ENCODE measurements at places on chromosomes 5 and 9.
A peak's percentile ranks its signal among the peaks of the same experiment; 100 is the strongest.

- no peak overlapping the region for H3K4me3 ChIP-seq
- no peak for DNase-seq
- no peaks in the 10 kb centered on the region for H3K27me3 ChIP-seq
- peaks cover 3% of the 10 kb centered on the region for H3K4me1 ChIP-seq
Observed at GRCh38 chr5:177432839-177433657, 6.6 kb downstream of the GRK6 start.

DNA sequence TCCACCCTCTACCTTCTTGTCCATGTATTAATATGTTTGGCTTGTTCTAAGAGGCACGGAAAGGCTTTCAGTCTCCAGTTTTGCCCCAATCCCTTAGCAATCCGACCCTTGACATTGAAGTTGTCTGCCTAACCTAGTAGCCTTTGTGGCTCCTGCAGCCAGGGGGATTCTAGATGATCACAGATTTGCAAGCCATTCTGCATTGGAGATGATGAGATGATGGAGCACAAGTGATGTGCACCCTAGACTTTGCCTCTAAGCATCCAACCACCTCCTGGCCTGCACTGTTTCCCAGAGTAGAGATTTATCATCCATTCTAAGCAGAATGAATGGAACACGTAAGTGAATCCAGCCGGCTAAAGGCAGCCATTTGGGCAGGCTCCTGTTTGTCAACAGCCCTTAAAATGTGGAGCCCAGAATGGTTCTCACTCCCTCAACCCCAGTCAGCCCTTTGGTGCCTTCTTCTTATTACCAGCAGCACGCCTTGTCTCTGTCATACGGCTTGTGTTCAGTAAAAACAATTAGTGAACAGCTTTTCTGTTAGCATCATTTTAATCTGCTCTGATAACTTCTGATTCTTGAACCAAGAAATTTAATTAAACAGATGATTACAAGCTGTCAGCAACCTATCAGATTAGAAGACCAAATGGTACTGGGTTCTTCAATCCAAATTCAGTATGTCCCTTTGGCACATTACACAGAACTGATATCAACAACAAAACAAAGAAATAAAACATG lies 5.7 kb upstream of the TRAF1 start:
- no peaks in the 10 kb centered on the region for H3K27me3 ChIP-seq
- H3K36me3 ChIP-seq, result no peaks in the 10 kb centered on the region
- H3K4me1 ChIP-seq, result peaks cover 44% of the 10 kb centered on the region
- no peak for DNase-seq
- no peak overlapping the region for H3K4me3 ChIP-seq

DNA sequence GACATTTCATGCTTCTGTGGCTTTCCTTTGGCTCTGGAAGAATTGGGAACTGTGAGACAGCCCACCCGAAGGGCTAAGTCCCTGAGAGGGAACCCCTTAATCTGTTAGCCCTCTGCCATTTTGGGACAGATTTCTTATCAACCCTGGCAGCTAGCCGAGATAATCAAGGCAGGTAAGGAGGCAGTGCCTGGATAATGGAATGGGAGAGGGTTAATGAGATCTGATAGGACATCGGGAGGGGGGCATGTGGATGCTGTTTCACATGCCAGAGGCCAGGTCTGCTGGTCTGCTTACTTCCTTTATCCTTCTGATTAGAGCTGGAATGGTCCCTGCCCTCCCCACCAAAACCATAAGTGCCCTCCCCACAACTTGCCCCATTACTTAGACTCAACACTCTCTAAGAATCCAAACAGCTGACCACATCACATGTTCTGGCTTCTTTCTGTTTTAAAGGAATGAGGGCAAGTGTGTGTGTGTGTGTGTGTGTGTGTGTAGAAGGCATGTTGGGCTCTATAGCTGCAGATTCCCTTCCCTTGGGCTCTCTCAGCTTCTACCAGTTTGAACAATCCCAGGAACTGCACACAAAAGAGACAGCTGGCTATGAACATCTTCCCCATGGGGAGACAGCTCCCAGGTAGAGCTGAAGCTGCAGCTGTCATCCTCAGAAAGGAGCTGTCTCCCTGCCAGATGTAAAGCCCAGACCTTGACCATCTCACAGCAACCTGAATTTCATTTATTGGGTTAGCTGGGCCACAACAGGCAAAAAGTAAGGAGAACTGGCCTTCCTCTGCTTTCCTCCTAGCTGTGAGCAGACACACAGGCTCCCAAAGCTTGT lies 221.3 kb downstream of the PIK3R1 start:
- no peak overlapping the region for H3K4me3 ChIP-seq
- H3K36me3 ChIP-seq, result no peaks in the 10 kb centered on the region
- no peak for DNase-seq
- H3K27me3 ChIP-seq, result no peaks in the 10 kb centered on the region

GRCh38 chr9:95574176-95574575 lies 57.4 kb upstream of the PTCH1 start:
- H3K36me3 ChIP-seq, result no peaks in the 10 kb centered on the region
- DNase-seq, result no peak
- no peak overlapping the region for H3K27ac ChIP-seq
- H3K4me3 ChIP-seq, result no peak overlapping the region

DNA sequence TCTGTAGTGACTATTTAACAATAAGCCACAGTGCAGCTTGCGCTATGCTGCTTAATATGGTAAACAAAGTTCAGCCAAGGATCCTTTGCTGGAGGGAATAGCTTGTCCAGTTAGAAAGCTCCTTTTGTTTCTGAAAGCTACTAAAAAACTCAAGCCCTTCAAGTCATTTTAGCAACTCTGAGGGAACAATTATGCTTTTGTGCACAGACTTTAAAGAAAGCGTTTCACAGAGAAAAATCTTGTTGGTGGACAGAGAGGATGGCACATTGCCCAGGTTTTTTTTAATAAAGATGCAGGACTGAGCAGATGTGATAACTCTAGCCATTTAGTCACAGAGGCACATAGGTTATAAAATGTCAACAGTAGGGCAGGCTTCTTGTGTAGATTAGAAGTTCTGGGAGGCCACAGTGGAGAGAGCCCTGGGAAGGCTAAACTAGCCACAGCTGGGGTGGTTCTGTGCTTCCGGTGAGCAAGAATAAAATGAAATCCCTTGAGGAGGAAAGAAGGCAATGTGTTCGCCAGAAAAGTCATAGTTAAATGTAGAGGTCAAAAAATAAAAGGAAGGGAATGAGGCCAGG lies 63.4 kb downstream of the ALDH7A1 start:
- DNase-seq, result no peak
- no peak overlapping the region for H3K4me3 ChIP-seq
- H3K4me1 ChIP-seq, result no peaks in the 10 kb centered on the region
- no peaks in the 10 kb centered on the region for H3K36me3 ChIP-seq

DNA sequence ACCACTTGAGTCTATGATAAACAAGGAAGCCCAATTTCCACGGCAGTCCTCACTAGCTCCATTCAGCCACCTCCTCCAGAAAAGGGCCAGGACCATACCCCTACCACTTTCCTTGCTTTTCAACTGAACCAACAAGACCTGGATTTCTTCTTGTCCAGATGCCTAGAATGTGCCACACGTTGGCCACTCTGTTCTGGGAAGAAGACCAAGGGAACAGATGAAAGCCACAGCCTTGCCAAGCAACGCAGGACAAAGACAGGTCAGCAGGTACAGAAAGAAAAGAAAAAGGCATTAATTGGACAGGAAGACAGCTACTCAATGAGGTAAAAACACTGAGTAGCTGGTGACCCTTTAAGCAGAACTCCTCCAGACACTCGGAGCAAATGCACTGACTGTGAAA lies 2.2 kb downstream of the CCNJL start:
- no peak overlapping the region for H3K4me3 ChIP-seq
- no peaks in the 10 kb centered on the region for H3K4me1 ChIP-seq
- no peak for DNase-seq
- H3K27ac ChIP-seq, result no peak overlapping the region
- no peaks in the 10 kb centered on the region for H3K27me3 ChIP-seq

GRCh38 chr5:10984021-10984715 lies 223.1 kb upstream of the DAP start:
- H3K27ac ChIP-seq, result no peak overlapping the region
- no peaks in the 10 kb centered on the region for H3K27me3 ChIP-seq
- H3K4me1 ChIP-seq, result no peaks in the 10 kb centered on the region
- H3K4me3 ChIP-seq, result no peak overlapping the region

- H3K4me1 ChIP-seq, result no peaks in the 10 kb centered on the region
- H3K36me3 ChIP-seq, result no peaks in the 10 kb centered on the region
- no peaks in the 10 kb centered on the region for H3K27me3 ChIP-seq
- H3K27ac ChIP-seq, result no peak overlapping the region
- DNase-seq, result no peak
- no peak overlapping the region for H3K4me3 ChIP-seq
Observed at GRCh38 chr9:37927132-37927531, 23.2 kb upstream of the SLC25A51 start.

GRCh38 chr9:101014566-101014965 lies 14.0 kb upstream of the PLPPR1 start:
- no peak overlapping the region for H3K27ac ChIP-seq
- H3K36me3 ChIP-seq, result no peaks in the 10 kb centered on the region
- no peaks in the 10 kb centered on the region for H3K4me1 ChIP-seq
- H3K27me3 ChIP-seq, result no peaks in the 10 kb centered on the region
- DNase-seq, result no peak

DNA sequence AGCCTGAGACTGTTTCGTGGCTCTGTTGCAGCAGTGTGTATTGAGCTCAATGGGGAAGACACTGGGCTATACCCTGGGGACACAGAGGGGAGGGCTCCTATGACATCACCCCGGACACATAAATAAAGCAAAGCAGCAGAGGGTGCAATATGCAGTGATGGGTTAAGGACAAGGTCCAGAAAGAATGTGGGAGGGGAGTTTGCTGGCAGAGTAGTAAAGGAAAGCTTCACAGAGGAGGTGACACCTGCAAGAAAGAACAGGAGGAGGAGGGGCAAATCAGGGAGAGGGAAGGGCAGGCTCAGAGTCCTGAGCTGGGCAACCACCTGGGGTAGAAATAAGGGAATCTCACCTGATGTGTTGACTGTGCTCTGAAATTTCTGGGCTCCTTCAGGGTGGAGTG lies 35.3 kb upstream of the CDKN2AIPNL start:
- no peaks in the 10 kb centered on the region for H3K4me1 ChIP-seq
- H3K27me3 ChIP-seq, result no peaks in the 10 kb centered on the region
- H3K4me3 ChIP-seq, result no peak overlapping the region
- H3K27ac ChIP-seq, result no peak overlapping the region

GRCh38 chr5:7682379-7682778 lies 168.6 kb downstream of the CFAP90 start:
- H3K27me3 ChIP-seq, result no peaks in the 10 kb centered on the region
- H3K36me3 ChIP-seq, result no peaks in the 10 kb centered on the region
- no peak overlapping the region for H3K27ac ChIP-seq
- H3K4me3 ChIP-seq, result no peak overlapping the region
- DNase-seq, result no peak

DNA sequence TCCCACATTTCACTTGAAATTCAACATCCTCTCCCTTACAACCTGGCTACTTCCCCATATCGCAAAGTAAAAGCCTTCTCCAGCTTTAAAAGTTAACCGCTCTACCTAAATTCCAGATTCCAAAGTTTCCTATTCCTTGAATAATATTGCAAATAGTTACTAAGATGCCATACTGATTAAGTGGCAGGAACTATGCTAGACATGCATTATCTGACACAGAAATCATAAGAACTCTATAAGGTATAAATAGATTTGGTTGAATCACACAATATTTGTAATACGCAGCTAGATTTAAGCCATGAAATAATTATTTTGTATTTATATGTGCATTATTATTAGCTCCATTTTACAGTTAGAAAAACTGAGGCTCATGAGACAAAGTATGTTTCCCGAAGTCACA lies 92.8 kb downstream of the NFIB start:
- DNase-seq, result no peak
- H3K4me1 ChIP-seq, result peaks cover 31% of the 10 kb centered on the region
- H3K27ac ChIP-seq, result peak overlapping the region; percentile 64
- H3K27me3 ChIP-seq, result no peaks in the 10 kb centered on the region

DNA sequence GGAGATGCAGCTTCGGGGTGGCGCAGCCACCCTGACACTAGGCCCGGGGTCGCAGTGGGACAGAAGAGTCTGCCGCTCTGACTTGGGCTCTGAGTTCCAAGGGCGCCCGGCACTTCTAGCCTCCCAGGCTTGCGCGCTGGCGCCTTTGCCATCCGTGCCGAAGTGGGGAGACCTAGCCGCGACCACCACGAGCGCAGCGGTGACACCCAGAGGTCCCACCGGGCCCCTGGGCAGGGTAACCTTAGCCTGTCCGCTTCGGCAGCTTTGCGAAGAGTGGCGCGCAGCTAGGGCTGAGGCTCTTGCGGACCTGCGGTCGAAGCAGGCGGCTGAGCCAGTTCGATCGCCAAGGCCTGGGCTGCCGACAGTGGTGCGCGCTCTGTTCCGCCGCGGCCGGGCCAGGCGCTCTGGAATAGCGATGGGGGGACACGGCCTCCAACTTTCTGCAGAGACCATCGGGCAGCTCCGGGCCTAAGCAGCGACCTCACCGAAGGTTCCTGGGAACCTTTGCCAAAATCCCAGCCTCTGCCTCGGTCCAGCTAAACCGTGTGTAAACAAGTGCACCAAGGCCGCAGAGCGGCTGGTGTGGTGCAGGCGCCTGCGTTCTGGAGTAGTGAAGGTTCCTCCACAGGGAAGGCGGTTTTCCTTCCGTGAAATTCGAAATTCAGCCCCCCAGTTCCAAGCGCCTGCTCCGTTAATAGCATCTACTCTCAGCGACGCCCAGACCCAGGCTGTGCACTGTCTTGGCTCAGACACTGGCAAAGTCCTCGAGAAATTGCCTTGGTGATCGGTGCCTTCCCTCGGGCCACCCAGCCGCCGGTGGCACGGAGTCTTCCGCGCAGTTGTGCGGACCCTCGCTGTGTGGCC lies 7.4 kb downstream of the TLX3 start:
- H3K4me1 ChIP-seq, result peaks cover 24% of the 10 kb centered on the region
- H3K27me3 ChIP-seq, result peaks cover 32% of the 10 kb centered on the region
- no peaks in the 10 kb centered on the region for H3K36me3 ChIP-seq

- no peak overlapping the region for H3K4me3 ChIP-seq
- H3K27ac ChIP-seq, result no peak overlapping the region
- no peaks in the 10 kb centered on the region for H3K36me3 ChIP-seq
- no peaks in the 10 kb centered on the region for H3K27me3 ChIP-seq
Observed at GRCh38 chr5:137890845-137891244, 1.6 kb downstream of the PKD2L2 start.

DNA sequence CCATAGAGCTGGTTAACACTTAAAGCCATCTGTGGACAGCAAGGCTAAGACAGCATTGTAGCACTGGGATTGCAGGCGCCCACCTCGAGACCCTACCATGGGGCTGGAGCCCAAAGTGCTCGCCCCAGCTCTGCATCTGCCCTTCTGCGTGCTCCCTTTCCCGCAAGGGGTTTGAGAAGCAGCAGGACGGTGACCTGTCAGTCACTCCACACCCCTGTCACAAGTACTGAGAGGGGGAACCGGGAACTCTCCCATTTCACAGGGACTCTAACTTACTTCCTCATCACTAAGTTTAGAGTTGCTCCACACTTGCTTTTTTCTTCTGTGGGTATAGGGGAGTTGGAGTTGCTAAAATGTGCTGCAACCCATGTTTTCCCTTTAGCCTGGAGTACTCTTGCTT lies 273.2 kb downstream of the SMARCA2 start:
- H3K4me3 ChIP-seq, result no peak overlapping the region
- H3K27me3 ChIP-seq, result no peaks in the 10 kb centered on the region
- no peak for DNase-seq

DNA sequence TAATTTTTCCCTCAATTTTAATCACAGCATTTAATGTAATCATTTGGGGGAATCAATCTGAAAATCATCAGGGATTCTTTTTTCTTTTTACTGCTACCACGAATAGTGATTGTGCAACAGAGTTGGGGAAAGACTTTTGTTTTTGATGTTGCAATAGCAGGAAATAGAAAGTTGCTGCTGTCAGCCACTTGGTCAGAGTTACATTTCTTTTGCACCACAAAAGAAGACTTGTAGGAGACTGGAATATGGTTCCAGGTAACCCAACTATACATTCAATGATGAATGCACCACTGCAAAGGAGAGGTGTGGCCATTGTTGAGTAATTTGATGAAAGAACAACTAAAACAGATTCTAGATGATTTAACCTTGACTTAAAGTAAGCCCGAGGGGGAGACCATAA lies 46.3 kb upstream of the PALM2AKAP2 start:
- H3K27ac ChIP-seq, result no peak overlapping the region
- H3K36me3 ChIP-seq, result no peaks in the 10 kb centered on the region
- no peak overlapping the region for H3K4me3 ChIP-seq

All from ascending aorta (tissue), 2 donors.